ENCODE measurements at places on chromosomes 5 and 9.

GRCh38 chr9:16625811-16626210 lies 244.7 kb downstream of the BNC2 start:
- no peak for DNase-seq

- DNase-seq = peak; percentile 50
These were observed 12.6 kb downstream of the HNRNPH1 start for GRCh38 chr5:179610903-179611265.

DNA sequence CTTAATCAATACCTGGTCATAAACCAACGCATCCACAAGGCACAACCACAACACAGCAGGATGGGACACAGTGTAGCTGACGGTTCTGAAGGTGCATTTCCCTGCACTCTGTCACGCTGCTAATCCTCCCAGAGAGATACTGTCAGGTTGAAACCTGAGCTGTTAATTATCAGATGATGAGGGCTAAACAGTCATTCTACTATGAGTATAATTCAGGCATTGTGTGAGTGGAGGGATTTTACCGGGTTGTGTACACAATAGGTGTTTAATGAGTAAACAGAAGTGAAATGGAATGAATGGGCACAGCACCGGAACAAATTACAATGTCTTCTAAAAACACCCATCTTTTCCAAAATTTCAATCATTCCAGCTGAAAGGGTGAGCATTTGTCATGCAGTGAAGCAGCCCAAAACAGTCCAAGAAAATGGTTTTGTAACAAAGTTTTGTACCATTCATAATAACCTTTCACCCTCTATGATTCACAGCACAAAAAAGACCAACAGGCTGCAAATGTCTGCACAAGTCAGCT lies 71.5 kb downstream of the ABCA1 start:
- DNase-seq = no peak

GRCh38 chr9:98551511-98552286 lies 157.0 kb downstream of the GABBR2 start:
- DNase-seq = no peak

- DNase-seq = no peak
These were observed 2.7 kb downstream of the AOPEP start for GRCh38 chr9:94729199-94729598.

DNA sequence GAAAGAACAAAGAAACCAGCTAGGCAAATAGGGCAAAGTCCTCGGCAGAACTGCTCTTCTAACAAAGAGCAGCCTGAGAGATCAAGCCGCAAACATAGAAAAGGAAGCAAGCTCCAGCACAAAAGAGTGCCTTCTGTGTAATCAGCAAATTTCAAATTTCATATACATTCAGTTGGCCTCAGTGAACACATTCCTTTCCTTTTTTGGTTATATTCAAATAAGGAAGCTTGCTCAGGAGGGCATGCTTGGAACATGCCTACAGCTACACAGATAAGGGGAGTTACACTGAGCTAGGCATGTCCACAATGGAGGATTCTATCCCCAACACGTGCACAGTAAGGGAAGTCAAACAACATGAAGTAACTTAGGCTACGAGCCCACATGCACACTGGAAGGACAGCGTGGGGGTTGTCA lies 23.4 kb downstream of the IL33 start:
- DNase-seq = no peak

- DNase-seq = peak; percentile 60
These were observed 1.5 kb downstream of the PIP5K1B start for GRCh38 chr9:68706363-68707201.

DNA sequence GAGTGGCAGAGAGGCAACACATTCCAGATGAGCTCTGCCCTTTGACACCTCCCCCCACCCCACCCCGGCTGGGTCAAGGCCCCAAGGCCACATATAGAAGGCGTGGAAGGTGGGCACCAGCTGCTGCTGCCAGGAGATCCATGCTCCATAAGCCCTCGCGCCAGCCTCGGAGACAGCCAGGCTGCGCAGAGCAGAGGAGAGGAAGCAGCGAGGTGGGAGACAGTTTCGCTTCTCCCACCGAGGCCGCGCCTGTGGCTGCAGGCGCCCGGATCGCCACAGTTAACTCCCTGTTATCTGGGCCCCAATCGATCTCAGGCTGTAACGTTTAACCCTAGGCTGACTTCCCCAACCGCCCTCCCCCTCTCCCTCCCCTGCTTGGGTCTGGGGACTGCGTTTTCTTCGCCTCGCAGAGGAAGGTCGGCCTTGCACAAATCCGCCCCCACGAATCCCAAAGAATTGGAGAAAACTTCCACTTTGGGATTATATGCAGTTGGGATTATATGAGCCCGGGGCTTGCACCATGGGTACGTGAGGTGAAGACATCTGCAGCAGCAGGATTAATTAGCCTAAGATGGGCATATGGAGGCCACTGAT lies 1.1 kb upstream of the CXXC5 start:
- no peak for DNase-seq

- no peak for DNase-seq
These were observed 19.0 kb downstream of the ATOX1 start for GRCh38 chr5:151739395-151739794.

- DNase-seq = no peak
These were observed 40.2 kb downstream of the TTC1 start for GRCh38 chr5:160049099-160049498.

- no peak for DNase-seq
These were observed 94.9 kb downstream of the PCDH1 start for GRCh38 chr5:141783005-141783946.

DNA sequence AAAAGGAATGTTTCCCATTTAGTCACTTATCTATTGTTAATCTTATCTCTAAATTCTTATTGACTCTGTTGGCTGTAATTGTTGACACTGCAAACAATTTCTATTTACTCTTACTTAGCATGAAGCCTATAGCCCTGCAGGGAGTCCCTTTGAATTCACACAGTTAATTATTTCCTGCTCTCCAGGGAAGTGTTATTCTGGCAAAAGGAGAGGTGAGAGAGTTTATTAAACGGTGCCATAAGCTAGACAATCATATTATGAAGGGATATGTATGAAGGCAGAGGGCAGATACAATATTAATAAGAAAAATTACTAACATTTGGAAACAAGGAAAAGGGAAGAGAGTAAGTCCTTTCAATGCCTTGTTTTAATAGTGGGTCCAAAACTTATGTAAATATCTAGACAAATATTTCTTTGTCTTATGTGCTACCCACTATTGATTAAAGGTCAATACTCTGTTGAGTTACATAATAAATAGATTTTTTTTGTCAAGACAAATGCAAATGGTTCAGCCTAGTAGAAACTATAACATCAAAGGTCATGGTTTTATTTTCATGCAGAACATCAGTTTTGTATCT lies 107.1 kb downstream of the CDH18 start:
- no peak for DNase-seq

GRCh38 chr5:36881807-36882206 lies 5.2 kb downstream of the NIPBL start:
- no peak for DNase-seq

GRCh38 chr5:118533156-118533555 lies 455.2 kb downstream of the DTWD2 start:
- DNase-seq = no peak

DNA sequence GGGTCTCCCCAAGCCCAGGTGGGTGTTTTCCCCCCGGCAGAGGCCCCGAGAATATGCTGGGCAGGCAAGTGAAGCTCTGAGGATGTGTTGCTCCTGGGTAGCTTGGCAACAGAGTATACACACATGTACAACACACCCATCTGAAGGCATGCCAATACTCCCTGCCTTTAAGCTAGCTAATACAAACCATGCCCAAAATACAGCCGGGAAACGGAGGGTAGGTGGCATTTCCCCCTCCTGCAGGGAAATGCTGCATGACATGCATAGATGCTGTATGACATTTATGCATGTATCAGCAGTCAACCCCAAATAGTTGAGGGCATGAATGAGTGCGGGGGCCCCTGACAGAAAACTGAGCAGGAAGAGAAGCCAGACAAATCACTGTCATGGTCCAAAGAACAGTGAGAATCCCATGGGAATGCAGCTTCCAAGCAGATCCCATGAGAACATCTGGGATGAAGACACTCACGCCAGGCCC lies 614.1 kb downstream of the EBF1 start:
- no peak for DNase-seq

Data from NAMALWA (cell line).